ENCODE measurements at places on chromosomes 7 and 10.

- DNase-seq: no peak
Observed at GRCh38 chr10:120601999-120602398, 145.0 kb downstream of the PLPP4 start.

GRCh38 chr10:90738885-90739284, 119.0 kb downstream of the HTR7 start:
- no peak for DNase-seq

- no peak for DNase-seq
Observed at GRCh38 chr10:11699550-11700097, 42.6 kb upstream of the ECHDC3 start.

- no peak for DNase-seq
Observed at GRCh38 chr7:140518370-140519006, 39.2 kb upstream of the MKRN1 start.

DNA sequence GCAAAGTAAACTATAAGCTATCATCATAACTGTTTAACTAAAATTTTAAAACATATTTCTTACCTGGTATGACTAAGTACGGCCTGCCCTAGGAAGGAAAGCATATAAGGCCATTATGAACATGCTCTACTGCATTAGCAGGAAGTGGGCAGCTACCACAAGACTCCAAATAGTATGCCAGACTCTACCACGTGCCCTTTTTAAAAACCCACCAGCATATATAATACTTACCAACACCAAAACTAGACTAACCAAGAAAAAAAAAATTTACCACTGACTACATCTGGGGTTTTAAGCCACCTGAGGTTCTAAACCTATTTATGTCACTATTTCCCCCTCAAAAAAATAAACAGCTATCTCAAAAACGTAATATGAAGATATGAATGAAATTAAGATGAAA, 30.1 kb downstream of the NUDCD3 start:
- DNase-seq: no peak

GRCh38 chr7:154431045-154431444, 378.8 kb downstream of the DPP6 start:
- DNase-seq: no peak

- no peak for DNase-seq
Observed at GRCh38 chr7:155791214-155791737, 21.0 kb downstream of the SHH start.

DNA sequence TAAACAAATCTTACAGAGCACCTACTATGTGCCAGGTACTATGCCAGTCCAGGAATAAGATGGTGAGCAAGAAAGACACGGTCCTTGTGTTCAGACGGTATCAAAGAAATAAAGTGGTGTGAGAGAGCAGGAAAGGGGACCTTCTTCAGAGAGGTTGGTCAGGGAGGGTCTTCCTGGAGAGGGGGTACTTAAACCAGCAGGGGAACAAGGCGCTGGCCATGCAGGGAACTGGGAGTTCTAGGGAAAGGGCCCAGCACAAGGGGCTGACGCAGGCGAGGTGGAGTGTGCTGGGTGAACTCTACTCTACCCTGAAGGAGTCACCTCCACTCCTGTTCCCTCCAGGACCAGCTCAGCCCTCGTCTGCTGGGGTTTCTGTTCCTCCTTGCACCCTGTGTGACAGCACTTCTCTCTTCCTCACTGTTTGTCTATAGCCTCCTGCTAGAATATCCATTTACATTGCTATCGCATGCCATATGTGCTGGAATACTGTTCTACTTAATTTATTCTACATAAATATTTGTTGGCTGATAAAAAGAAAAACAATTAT, 73.5 kb downstream of the AOAH start:
- no peak for DNase-seq

GRCh38 chr10:94300042-94300441, 62.7 kb downstream of the NOC3L start:
- no peak for DNase-seq

DNA sequence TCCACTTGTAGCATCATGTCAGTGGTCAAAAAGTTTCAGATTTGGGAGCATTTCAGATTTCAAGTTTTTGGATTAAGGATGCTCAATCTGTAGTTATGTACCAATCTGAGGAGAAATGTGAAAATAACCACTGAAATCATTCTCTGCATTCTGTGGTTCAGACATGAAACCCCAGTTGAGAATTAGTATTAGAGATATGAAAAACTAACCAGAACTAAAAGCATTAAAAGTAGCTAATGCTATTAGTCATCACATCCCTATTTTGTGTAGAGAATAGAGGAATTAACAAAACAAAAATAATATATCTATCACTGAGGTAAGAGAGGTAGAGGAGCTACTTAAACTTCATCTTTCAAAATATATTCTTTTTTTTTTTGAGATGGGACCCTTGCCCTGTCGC, 28.0 kb downstream of the MICU1 start:
- DNase-seq: no peak

- no peak for DNase-seq
Observed at GRCh38 chr7:125485223-125485622, 555.6 kb upstream of the POT1 start.

- DNase-seq: no peak
Observed at GRCh38 chr10:50604049-50604640, 19.6 kb downstream of the SGMS1 start.

DNA sequence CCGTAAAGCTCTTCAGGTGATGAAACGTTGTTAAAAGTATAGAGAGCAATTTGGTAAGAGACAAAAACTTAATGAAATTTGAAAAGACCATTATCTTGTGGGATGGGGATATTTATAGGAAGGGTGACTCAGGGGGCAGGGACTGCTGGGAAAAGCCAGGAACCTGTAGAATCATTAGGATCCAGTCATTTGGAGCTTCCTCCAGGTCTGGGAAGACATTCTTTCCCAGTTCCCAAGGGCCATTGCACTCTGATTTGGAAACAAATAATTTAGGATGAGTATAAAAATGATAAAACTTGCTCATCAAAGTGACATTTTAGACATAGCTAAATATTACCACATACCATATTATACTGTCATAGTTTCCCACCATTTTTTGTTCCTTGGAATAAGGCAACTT, 143.9 kb downstream of the PFKFB3 start:
- no peak for DNase-seq

- no peak for DNase-seq
Observed at GRCh38 chr10:101266381-101267289, 37.4 kb upstream of the LBX1 start.

DNA sequence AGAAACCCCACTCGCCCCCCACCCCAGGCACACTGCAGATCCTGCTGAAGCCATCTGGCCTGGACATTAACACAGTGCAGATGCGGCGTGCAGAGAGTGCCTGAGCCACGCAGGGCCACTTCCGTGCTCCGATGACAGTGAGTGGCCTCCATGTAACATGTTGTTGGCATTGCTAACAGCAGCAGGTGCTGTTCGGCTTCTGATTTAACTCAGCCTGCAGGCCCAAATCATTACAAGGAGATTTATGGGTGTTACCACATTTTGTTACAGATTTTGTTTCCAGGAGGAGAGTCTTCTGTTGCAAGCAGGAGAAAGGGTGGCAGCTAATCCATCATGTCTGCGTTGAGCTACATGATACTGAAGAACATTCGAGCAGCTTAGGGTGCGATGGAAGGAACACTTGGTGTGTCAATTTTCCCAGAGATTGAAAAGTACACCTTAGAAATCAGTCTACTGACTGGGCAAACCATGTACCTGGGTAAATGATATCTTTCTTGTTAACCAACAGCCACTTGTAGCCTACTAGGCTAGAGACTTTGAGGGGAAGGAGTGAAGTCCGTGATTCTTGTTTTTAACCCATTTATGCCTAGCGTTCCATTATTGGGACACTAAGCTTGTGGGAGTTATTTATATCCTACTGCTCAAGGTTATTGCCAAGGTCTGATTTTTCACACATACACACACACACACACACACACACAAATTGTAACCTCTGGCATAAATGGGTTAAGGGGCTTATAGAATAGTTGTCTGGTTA, 90.0 kb downstream of the JCAD start:
- DNase-seq: no peak

DNA sequence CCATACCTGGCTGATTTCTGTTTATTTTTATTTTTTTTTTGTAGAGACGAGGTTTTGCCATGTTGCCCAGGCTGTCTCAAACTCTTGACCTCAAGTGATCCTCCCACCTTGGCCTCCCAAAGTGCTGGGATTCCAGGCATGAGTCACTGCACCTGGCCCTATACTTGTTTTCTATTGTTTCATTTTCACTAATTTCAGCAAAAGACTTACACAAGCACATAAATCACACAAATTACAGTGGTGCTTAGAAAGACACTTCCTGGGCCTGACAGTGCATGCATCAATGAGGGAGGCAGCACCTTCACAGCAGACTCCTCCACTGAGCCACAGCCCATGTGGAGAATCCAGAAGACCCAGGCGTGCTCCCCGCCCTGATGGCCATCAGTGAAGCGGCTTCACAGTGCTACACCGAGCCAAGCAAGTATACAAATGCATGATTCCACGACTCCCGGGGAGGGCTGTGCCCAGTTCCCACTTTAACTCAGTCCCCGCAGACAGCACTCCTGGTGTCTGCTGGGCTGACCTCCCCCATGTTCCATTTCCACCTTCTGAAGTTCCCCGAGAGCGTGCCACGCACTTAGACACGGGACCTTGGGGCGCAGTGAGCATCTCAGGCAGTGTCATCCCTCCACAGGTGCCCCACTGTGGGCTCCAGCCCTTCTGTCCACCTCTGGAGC, 20.6 kb downstream of the PITRM1 start:
- no peak for DNase-seq

- DNase-seq: no peak
Observed at GRCh38 chr7:20980232-20980631, 193.5 kb upstream of the SP8 start.

- DNase-seq: no peak
Observed at GRCh38 chr7:84454174-84454959, 259.8 kb upstream of the SEMA3A start.

GRCh38 chr7:6612819-6613218, 2.6 kb upstream of the ZNF853 start:
- DNase-seq: no peak

DNA sequence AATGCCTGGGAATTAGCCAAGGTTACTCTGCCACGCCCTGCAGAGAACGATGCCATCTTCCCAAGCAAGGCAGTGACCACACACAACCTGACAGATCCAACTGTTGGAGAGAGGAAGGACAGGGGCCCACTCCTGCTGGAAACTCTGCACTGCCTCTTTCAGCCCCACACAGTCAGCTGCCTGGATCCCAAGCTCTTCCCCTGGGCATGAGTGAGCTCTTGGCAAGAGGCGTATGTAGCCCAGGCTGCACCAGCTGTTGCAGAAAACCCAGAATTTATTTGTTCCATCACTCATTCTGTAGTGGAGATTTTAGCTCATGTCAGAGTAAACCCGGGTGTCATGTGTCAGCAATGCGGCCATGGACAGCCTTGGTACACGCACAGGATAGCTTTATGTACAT, 135.1 kb upstream of the TRIM24 start:
- DNase-seq: no peak

- no peak for DNase-seq
Observed at GRCh38 chr10:19815731-19816410, 361 bp upstream of the PLXDC2 start.

Data from stimulated activated CD8-positive, alpha-beta memory T cell treated with anti-CD3 and anti-CD28 coated beads, Interleukin-4, amount 100 ng/mL, for 4 hours (primary cell).